ENCODE measurements at places on chromosomes 16 and 17.
A peak's percentile ranks its signal among the peaks of the same experiment; 100 is the strongest.

DNA sequence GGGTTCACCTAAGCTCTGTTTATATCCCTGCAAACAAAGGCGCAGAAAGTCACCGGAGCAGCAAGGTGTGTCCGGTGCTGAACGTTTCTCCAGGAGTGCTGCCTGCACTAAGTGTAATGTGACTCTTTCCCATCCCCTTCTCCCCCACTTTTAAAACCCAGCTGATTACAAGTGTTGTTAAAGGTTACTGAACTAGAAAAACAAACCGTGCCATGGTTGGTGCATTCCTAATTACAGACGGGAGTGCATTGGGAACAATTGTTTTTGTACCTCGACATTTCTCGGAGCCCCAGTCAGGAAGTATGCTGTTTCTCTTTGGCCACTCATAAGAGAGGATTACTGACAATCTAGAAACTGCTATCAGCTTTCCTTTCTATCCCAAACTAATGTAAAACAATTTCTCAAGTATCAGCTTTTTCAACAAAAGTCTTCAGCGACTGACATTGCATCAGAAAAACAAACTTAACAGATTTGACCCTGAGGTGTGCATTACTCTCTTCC lies 441.0 kb upstream of the SALL1 start:
- no peak for DNase-seq

- DNase-seq: peak; percentile 10
Measured at GRCh38 chr17:43428524-43428923, 29.7 kb downstream of the ARL4D start.

DNA sequence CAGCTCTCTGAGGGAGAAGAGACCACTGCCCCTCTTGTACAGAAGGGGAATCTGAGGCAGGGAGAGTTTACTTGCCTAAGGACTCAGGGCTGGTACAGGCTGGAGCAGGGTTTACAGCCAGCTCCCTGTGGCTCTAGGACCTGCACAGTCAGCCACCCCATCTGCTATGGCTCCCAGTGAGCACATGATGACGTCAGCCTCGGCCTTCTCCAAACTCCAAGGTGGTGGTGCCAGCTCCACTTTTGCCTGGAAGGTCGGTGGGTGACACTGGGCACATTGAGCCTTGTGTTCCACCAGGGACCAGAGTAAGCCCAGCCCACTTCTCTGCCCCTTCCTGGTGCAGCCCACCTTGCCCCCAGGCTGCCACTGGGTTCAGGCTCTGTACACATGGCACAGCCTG lies 202.2 kb downstream of the ENGASE start:
- no peak for DNase-seq

- DNase-seq: no peak
Measured at GRCh38 chr16:14215941-14216340, 144.8 kb downstream of the MRTFB start.

- peak; percentile 88 for DNase-seq
Measured at GRCh38 chr17:81018044-81018802, 16.7 kb upstream of the BAIAP2 start.

- peak; percentile 86 for DNase-seq
Measured at GRCh38 chr16:70685938-70686375, at the start of gene MTSS2. Gene MTSS2 (minus strand): TSS chr16:70686053. CDS start chr16:70685791, 262 bp downstream.

DNA sequence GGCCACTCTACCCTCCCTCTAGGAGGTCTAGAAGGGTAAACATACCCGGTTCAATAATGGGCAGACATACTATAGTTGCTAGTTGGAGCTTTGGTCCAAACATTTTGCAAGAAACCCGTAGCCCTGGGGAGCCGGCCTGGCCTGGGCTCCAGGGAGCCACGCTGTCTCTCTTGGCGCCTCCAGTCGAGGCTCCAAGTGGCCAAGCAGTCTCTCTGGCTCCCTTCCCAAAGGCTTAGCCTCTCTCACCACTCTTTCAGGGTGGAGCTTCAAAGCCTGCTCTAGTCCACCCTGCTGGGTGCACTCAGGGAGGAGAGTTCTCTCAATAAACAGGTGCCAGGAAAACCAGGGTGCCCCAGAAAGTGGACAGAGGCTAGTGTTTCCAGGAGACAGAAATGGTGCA lies 32.2 kb downstream of the RCVRN start:
- DNase-seq: no peak
